A172 (cell line): ENCODE measurements at places on chromosomes 7 and 10. TPM values are rescaled to one million over a fixed set of nuclear protein-coding genes. Genes with fewer than 3 reads are reported as not detected.

TFR2 gene
- not detected in 2 replicates for total RNA-seq

NUTM2D gene
- total RNA-seq: 0.36 and 0.98 TPM in 2 replicates

IL6 gene
- total RNA-seq: 0.12 TPM in 1 of 2 replicates, not detected in the other

VGF gene
- 1.0 and 1.3 TPM in 2 replicates for total RNA-seq

KCND2 gene
- total RNA-seq: 0.02 and 0.53 TPM in 2 replicates

SERPINE1 gene
- 463 and 480 TPM in 2 replicates for total RNA-seq

DNA sequence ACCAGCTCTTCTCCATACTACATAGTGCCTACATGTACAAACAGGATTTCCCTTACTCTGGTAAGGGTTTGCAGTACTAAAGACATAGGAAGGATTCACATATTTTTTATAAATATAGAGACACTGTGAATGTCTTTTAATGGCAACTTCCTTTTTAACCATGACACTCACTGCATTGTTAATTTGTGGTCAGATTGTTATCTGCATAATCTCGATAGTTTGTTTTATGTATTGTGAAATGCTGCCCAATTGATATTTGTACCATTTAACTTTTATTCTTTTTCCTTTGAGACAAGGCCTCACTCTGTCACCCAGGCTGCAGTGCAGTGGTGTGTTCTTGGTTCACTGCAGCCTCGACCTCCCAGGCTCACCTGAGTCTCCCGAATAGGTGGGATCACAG is 39.7 kb downstream of the SP8 start:
- DNase-seq: no peak

- no peak for DNase-seq
Observed at GRCh38 chr10:121133901-121134300, 282.7 kb downstream of the WDR11 start.

- DNase-seq: peak; percentile 98
Observed at GRCh38 chr7:74355091-74355490, 65.9 kb downstream of the CLIP2 start.

- DNase-seq: no peak
Observed at GRCh38 chr10:13337827-13338196, 10.3 kb downstream of the SEPHS1 start.

GRCh38 chr7:135757719-135758411 is 9.3 kb upstream of the FAM180A start:
- peak; percentile 50 for DNase-seq

GRCh38 chr10:7563770-7564169 is 103.0 kb downstream of the ITIH5 start:
- DNase-seq: no peak

GRCh38 chr7:81410471-81411117 is 359.3 kb downstream of the HGF start:
- DNase-seq: no peak

GRCh38 chr7:157560258-157560654 is 223.5 kb downstream of the DNAJB6 start:
- DNase-seq: no peak

GRCh38 chr7:90660819-90661218 is 64.7 kb downstream of the CDK14 start:
- DNase-seq: no peak

- DNase-seq: no peak
Observed at GRCh38 chr7:131076711-131077181, 250.9 kb upstream of the MKLN1 start.

DNA sequence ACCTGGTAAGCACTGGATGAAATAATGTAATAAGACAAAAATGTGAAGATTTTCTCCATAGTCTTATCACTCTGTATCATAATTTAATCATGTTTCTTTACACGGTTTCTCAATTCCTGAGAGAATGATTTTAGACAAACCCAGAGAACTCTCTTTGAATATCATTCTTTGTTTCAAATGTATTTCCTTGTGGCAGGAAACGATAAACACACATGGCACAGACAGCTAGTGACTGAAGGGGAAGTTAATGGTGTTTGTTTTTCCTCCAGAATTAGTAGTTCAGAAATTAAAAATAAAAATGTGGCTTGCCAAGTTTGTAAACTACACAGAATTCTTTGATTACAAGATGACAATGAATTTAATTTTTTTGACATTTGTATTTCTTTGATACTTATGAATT is 163.7 kb upstream of the PRPS1L1 start:
- DNase-seq: no peak

GRCh38 chr7:104820836-104821535 is 193.0 kb upstream of the KMT2E start:
- DNase-seq: no peak

- no peak for DNase-seq
Observed at GRCh38 chr7:30926313-30926712, 14.7 kb downstream of the AQP1 start.

DNA sequence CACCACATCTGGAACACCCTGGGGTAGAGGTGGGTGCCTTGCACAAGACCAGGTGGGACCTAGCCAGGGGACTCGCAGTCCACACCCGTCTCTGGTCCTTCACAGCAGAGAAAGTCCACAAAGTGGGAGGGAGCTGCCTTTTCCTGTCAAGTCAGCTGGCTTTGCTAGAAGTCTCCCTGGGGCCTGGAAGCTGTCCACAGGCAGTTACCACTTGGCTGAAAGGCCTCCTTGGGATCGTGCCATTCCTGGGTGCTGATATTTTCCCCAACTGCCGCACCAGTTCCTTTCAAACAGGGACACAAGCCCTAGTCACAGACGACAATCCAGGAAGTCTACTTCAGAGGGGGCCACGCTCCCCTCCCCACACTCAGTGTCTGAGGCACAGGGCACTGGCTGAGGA is 75.4 kb downstream of the AFAP1L2 start:
- no peak for DNase-seq

- no peak for DNase-seq
Observed at GRCh38 chr10:63416376-63416775, 49.4 kb downstream of the JMJD1C start.

DNA sequence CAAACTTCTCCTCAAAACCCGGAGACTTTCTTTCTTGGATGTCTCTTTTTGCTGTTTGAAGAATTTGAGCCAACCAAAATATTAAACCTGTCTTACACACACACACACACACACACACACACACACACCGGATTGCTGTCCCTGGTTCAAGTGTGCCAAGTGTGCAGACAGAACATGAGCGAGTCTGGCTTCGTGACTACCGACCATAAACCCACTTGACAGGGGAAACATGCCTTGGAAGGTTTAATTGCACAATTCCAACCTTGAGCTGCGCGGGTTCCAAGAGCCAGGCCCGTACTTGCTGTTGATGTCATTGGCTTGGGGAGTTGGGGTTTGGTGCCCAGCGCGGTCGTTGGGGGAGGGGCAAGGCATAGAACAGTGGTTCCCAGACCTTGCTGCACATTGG is 1.7 kb downstream of the EGFR start:
- no peak for DNase-seq

DNA sequence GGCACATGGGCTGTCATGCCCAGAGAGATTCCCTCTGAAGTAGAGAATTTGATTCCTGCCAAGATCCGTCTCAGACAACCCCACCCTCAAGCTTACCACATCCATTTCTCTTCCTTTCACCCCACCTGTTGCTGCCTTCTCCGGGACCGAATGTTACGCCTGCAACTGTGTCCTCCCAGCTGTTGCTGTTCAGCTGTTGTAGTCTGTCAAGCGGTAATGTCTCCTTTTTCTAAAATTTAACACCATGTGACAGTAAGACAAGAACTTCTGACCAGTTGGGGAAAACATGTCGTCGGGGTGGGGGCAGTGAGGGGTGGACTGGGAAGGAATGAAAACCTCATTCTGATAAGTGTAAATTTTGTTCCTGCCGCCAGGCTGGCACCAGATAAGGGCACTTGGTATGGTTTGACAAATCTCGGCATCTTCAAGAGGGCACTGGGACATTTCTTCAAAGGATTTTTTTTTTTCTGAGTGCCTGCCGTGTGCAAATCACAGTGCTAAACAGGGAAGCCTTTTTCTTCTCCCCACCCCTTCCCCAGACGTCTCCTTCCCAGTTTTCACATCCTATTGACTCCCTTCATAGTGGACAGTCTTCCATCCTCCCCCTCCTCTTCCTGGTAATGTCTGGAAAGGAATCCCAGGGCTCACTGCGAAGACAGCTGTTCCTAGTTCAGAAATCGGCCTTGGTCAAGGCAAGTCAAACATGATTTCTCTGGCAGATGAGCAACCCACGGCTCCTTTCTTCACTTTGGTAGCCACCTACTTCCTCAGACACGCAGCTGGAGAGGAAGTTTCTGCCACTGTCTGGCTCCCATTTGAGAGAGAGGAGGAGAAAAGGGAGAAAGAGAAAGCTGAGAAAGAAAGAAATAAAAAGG is 5.0 kb upstream of the CELF2 start:
- no peak for DNase-seq
